ENCODE measurements at places on chromosomes 1 and 21.

DNA sequence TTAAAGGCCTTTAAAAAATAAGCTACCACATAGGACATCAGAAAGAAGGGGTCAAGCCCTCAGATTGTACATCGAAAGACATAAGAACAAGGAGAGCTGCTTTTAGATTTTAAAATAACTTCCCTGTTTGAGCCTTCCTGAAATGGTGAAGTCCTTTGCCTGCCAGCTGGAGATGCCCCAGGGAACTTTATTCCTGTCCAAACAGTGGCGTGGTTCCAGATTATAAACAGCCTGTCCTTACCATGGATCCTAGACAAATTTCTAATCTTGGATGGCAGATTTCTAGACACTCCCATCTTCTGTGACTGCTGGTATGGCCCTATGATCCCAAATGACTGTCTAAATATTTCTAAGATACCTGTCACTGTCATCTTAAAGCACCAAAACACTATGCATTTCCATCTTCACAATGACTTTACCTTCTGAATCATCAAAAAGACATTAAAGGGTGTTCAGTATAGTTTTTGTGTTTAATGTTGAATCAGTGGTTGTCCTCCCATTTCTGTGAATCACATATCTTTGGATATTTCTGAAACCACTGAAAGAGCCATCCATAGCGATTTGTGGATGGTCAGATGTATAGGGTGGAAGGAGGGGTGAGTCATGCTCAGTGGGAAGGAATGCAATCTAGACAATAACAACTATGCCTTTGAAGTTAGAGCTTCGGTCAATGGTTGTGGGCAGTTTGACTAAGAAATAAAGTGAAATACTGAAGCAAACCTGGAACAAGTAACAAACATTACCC is 23.2 kb downstream of the ILDR2 start:
- no peak for DNase-seq

DNA sequence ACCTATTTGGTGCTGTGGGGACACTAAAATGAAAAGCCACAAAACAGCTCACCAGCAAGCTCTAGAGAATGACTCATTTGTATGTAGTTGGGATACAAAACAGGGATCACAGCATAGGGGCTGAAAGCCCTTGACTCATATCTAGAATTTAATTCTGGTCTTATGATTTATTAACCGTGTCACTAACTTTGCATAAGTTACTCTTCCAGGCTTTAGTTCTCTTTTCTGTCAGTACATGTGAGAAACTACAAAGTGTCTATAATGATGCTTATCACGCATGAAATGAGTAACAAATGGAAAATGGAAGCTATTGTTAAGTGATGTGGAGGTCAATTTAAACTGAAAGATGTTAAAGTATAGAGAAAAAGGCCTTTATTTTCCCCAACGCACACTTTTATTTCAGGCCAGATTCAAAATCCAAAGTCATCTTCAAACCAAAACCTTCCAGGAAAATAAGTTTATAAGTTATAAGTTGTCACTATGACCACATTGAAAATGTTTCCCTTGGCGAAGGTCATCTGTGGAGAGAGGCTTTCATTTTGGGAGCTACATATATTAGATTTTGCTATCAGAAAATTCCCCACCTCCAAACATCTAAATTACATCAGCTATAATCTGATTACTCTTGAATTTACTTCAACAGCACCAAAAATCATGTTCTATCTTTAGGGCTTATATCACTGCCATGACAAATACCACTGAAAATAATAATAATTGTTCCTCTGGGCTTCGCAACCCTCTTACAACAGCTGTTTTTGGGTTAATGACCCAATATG is 430.5 kb downstream of the MRPL39 start:
- peak; percentile 50 for DNase-seq

DNA sequence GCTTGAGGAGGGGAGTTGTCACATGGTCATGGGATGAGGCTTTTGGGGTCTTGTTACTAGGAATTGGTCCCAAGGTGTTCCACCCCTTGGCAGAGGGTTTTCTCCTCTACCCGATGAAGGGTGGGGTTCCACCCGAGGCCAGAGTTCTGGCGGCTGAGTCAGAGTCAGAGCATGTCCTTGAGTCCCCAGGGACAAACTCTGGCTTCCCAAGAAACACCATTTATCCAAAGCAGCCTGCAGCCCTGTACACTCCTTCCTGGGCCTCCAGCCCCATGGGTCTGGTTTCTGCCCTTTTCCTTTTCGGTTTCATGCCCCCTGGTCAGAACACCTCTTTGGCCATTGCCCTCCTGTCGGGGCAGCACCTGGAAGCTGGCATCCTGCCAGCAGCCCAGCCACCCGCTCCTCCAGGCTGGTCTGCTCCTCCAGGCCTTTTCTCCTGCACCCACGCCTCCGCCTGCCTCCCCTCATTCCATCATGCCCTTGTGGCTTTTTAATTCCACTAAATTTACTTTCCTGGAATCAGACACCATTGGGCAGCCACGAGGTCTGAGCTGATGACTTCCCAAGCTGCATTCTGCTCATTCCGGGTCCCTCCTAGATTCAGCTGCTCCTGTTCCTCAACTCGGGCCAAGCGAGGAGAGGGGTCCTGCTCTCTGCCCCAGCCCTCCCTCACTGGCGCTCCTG is 301.7 kb upstream of the VAMP3 start:
- DNase-seq, result no peak

DNA sequence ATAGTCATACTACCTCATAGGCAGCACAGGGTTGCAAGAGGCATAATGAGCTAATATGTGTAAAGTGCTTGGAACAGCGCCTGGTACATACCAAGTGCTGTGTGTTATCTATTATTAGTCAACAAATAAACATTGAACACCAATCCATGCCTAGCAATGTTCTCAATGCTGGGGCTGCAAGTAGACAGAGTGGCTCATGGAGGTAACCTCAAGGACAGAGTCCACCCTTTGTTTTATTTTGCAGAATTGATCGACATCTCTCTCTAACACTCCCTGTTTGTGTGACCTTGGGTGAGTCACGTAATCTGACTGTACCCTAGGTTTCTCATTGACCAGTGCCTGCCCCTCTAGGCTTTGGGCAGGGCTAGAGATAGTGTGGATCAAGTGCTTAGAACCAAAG is 164.0 kb upstream of the KLHDC7A start:
- no peak for DNase-seq

GRCh38 chr1:152878042-152878441 is at the start of gene SMCP:
Gene SMCP, plus strand, starts transcription at chr1:152878322. Its CDS starts 6,101 bp downstream, at chr1:152884423.
- DNase-seq, result no peak

- no peak for DNase-seq
Measured at GRCh38 chr1:231808990-231809389, 182.4 kb downstream of the DISC1 start.

GRCh38 chr1:218080863-218081262 is 204.2 kb upstream of the RRP15 start:
- DNase-seq, result no peak

DNA sequence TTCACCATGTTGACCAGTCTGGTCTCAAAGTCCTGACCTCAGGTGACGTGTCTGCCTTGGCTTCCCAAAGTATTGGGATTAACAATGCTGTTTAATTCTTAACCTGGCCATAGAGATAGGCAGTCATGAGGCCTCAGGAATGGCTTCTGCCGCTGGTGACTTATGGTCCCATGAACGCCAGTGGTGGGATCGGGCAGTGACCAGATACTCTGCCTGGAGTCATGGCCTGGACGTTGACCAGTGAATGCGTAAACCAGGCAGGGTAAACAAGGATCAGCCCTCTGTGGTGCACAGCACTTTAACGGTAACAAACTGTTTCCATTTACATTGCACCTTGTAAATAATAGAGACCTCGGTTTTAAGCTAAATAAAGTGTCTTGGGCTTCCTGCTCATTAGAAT is 23.0 kb downstream of the MTARC1 start:
- DNase-seq, result no peak

GRCh38 chr1:125064481-125064880 is 3879.7 kb downstream of the SRGAP2C start:
- no peak for DNase-seq

DNA sequence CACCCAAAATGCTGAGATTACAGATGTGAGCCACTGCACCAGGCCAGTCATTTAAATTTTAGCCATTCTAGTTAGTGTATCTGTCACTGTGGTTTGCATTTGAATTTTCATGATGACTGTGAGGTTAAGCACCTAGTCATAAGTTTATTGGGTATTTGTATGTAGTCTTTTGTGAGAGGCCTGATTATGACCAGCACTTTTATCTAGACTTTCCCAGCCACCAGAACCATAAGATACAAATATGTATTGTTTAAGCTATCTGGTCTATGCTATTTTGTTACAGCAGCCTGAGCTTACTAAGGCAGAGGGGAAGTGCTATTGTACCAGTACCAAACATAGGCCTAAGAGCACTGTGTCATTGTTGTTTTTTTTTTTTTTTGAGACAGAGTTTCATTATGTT is 19.9 kb upstream of the DNAJC6 start:
- DNase-seq, result no peak

DNA sequence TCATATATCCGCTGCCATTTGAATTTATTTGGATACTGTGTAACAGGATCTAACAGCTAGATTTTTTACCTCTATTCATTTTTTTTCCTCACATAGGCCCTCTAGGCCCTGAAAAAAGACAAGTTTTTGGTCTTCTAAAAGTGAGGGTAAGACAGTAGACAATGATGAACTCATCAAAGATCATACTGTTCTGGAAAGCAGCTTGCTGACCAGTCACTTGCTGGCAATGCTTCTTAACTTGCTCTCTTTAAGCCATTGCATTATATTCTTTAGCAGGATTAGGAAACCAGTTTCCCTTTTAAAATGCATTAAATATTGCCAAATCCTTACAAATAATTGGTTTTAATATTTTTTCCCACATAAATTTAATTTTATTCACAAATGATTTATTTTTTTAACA is 65.5 kb downstream of the SYT14 start:
- no peak for DNase-seq

GRCh38 chr1:29002792-29003191 is 88.4 kb downstream of the EPB41 start:
- DNase-seq, result no peak

DNA sequence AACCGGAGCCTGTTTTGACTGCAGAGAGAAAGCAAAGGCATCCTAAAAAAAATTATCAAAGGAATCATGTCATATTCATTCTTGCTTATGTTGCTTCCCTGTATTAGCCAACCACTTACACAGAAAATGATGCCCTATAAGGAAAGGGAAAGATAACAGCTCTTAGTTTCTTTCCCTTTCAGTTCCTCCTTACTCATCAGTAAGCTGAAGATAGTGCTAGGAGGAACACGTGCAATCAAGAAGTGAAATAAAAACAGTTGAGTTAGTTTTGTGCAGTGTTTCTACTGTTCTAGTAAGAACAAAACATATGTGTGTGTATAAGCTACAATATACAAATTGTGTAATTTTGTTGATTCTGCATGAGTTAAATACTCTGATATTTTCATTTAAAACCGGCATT is 45.3 kb upstream of the MTF2 start:
- peak; percentile 51 for DNase-seq

DNA sequence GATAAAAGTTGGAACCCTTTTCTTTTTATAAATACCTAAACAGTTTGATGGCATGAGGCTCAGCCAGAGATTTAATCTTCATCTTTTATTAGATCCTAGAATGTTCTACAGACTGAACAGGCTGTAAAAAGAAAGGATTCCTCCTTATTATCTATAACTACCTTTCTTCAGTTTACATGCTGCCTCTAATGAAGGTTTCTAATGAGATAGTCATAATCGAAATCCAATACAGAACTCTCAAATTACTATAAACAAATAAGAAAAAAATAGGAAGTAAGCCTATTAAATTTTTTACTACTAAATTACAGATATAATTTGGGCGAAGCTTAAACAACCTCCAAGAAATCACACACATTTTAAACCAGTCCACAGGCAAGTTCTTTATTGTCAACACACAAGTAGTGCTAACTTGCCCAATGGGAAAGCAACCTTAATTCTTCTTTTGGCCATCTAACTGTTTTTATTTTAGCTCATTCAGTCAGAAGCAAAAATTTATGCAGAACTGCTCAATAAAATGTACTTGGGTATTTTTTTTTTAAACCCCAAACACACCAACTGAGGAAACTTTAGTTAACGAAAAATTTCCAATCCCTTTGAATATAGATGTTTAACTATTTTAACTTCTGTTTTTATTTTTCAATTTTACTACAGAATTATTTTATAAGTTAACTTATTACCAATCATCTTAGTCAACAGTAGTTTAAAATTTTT is 4.8 kb downstream of the WDR26 start:
- no peak for DNase-seq

DNA sequence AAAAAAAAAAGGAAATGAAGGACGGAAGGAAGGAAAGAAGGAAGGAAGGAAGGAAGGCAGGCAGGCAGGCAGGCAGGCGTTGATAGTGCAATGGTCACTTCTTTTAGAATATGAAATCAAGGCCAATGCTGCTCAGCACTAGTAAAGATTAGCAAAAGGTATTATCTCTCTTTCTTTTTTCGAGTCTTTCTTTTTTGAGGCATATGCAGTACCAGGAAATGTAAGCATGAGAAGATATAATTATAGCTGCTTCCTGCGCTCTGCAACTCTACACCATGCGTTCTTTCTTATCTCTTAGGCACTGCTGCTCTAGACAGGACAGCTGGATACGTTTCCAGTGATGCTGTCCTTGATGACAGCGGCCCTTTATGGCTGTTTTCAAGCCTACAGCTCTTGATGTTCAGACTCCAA is 1512.5 kb upstream of the B3GALT2 start:
- DNase-seq, result no peak

DNA sequence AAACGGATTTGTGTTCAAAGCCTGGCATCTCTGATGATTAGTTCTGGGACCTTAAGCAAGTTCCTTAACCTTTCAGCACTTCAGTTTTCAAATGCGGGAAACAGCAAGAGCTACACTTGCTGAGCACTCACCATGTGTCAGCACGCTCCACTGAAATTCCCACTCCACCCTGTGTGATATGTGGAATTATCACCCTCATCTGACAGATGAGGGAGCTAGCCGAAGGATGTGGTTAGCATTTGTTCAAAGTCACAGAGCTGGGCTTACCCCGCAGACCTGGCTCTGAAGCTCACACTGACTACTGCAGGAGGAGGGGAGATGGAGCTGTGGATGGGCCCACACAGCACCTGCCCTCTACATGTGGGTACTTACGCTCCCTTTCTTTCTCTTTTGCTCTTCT is 29.1 kb downstream of the IL12RB2 start:
- no peak for DNase-seq

- no peak for DNase-seq
Measured at GRCh38 chr1:27778056-27778455, 5.0 kb downstream of the STX12 start.

- DNase-seq, result no peak
Measured at GRCh38 chr21:9755611-9756010, 765.8 kb upstream of the TPTE start.

Measured in GM12864 (cell line).